ENCODE measurements at places on chromosomes 3 and 15.
A peak's percentile ranks its signal among the peaks of the same experiment; 100 is the strongest.

GRCh38 chr15:37773111-37773860 is 161.2 kb upstream of the TMCO5A start:
- no peak for DNase-seq

DNA sequence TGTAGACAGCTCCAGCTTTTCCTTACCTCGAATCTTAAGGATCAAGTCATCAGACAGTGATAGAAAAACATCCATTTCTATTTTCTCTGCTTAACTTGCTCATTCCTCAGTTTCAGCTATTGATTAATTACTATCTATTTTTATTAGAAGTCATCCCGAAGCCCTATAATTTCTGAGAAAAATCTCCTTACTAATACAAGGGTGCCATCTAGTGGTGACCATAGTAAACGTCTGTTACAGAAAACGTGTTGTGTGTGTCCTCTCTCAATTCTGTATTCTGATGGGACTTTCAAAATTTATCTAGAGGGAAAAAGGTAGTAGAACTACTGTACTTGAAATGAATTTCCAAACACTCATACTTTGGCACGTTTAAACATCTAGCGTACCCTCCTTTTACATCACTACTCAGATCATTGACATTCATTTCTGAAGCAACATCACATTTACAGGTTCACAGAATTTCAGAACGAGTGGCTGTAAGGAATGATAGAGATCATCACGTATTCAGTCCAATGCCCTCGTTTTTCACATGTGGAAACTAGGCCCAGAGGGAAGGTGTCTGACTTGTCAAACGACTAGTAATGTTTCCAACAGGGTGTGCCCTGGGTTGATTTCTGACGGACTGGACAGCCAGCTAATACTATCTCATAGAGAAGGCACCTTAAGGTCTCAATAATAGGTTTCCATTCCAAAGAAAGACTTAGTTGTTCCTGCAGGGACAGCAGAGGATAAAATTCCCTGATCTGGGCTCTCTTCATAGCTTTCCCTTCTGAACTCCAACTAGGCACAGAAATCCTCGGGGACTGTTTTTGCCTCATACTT is 25.6 kb downstream of the HACD2 start:
- DNase-seq, result peak; percentile 59

GRCh38 chr15:71203586-71204474 is 88.6 kb downstream of the THSD4 start:
- no peak for DNase-seq

GRCh38 chr15:65408324-65409035 is 14.3 kb downstream of the IGDCC4 start:
- DNase-seq, result no peak

- DNase-seq, result no peak
These were observed 21.3 kb downstream of the EPHB3 start for GRCh38 chr3:184582646-184583577.

GRCh38 chr3:125692361-125692760 is 97.1 kb upstream of the OSBPL11 start:
- DNase-seq, result no peak

All from NCI-H1436 (cell line).